ENCODE measurements at places on chromosomes 5 and 9. TPM values are rescaled to one million over a fixed set of nuclear protein-coding genes. Genes with fewer than 3 reads are reported as not detected.

THG1L gene
- total RNA-seq: 12.4 TPM

NUTM2G gene
- not detected for total RNA-seq

DNA sequence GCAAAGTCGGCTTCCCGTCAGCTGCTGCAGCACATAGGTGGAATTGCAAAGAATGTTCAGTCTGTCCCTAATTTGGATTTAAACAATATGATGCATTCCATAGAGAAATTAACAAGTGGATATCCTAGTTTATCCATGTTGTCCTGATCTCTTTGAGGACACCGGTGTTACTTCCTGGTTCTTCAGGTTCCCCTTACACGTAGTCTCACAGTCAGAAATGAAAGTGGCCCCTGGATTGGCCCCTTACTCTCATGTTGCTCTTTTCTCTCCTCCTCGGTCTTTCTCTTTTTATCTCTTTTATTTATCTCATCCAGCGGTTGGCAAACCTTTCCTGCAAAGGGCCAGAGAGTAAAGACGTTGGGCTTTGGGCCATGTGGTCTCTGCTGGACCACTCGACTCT, 265.1 kb downstream of the GAS1 start:
- no peak overlapping the region for H3K27ac ChIP-seq
- no peak overlapping the region for H3K4me3 ChIP-seq
- DNase-seq: no peak
- peaks cover 14% of the 10 kb centered on the region for H3K4me1 ChIP-seq

DNA sequence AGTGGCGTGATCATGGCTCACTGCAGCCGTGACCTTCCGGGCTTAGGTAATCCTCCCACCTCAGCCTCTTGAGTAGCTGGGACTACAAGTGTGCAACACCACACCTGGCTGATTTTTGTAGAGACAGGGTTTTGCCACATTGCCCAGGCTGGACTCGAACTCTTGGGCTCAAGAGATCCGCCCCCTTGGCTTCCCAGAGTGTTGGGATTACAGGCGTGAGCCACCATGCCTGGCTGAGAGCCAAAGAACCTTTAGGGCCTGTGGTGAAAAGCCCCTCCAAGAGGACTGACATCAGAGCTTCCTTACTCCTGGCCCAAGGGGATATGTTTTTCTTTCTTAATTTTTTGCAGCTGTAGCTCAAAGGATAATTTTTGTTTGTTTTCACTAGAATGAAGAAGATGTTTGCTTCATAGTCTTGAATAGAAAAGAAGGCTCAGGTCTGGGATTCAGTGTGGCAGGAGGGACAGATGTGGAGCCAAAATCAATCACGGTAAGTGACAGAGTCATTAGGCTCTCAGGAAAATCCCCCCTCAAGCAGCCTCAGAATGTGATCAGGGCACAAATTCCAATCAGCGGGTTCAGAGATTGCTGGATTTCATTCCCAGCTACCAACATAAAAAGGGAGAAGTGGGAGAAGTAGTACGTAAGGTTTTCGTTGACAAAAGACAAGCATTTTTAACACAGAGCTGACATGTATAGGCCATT, 77.1 kb downstream of the GOLPH3 start:
- H3K27ac ChIP-seq: no peak overlapping the region
- no peak overlapping the region for H3K4me3 ChIP-seq
- peaks cover 13% of the 10 kb centered on the region for H3K36me3 ChIP-seq
- DNase-seq: no peak
- peaks cover 5% of the 10 kb centered on the region for H3K4me1 ChIP-seq

- no peak overlapping the region for H3K4me3 ChIP-seq
- no peaks in the 10 kb centered on the region for H3K4me1 ChIP-seq
- DNase-seq: no peak
- H3K27me3 ChIP-seq: peaks cover 4% of the 10 kb centered on the region
- H3K27ac ChIP-seq: no peak overlapping the region
Measured at GRCh38 chr9:127724012-127724411, 8.1 kb downstream of the TTC16 start.

- H3K27ac ChIP-seq: no peak overlapping the region
- DNase-seq: no peak
- no peaks in the 10 kb centered on the region for H3K4me1 ChIP-seq
Measured at GRCh38 chr9:109802491-109802890, 22.5 kb downstream of the PALM2AKAP2 start.

DNA sequence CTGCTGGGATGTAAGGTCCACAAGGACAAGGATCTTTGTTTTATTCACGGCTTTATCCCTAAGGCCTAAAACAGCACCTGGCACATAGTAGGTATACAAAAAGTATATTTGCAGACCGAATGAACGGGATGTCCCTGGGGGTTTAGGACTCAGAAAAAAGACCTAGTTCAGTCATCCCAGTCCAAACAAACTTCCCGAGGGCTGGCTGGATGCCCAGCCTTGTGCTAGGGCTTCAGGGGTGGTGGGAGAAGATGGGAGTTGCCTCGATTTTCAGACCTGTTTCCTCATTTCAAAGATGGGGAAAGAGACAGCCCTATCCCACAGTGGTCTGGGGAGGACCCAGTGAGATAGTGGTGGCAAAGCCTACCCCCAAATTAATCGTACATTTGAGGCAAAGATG, 3.0 kb upstream of the PROB1 start:
- peaks cover 21% of the 10 kb centered on the region for H3K27me3 ChIP-seq
- H3K36me3 ChIP-seq: peaks cover 2% of the 10 kb centered on the region
- no peak overlapping the region for H3K27ac ChIP-seq
- no peak for DNase-seq
- H3K4me1 ChIP-seq: peaks cover 4% of the 10 kb centered on the region

GRCh38 chr5:42791151-42791550, 20.5 kb downstream of the SELENOP start:
- H3K27ac ChIP-seq: no peak overlapping the region
- no peaks in the 10 kb centered on the region for H3K27me3 ChIP-seq
- H3K4me1 ChIP-seq: no peaks in the 10 kb centered on the region
- no peak for DNase-seq

GRCh38 chr5:138752951-138753793, at the start of gene CTNNA1:
Gene CTNNA1 (plus strand): TSS chr5:138753425. CDS start chr5:138781925, 28,500 bp downstream.
- H3K27me3 ChIP-seq: no peaks in the 10 kb centered on the region
- peak; percentile 75 for DNase-seq
- H3K36me3 ChIP-seq: peaks cover 24% of the 10 kb centered on the region
- peak within 1 kb of the TSS; percentile 81 for H3K4me3 ChIP-seq
- peaks cover 20% of the 10 kb centered on the region for H3K4me1 ChIP-seq
- peak within 1 kb of the TSS; percentile 98 for H3K27ac ChIP-seq

GRCh38 chr9:96062854-96063253, 187.4 kb downstream of the ERCC6L2 start:
- peaks cover 16% of the 10 kb centered on the region for H3K27me3 ChIP-seq
- DNase-seq: no peak
- H3K27ac ChIP-seq: peak overlapping the region; percentile 50
- peaks cover 5% of the 10 kb centered on the region for H3K4me1 ChIP-seq
- H3K4me3 ChIP-seq: no peak overlapping the region

GRCh38 chr9:136958473-136958872, 6.4 kb downstream of the LCN12 start:
- H3K27me3 ChIP-seq: no peaks in the 10 kb centered on the region
- H3K27ac ChIP-seq: no peak overlapping the region
- H3K4me1 ChIP-seq: no peaks in the 10 kb centered on the region
- no peak overlapping the region for H3K4me3 ChIP-seq

GRCh38 chr5:54113060-54113459, 197.3 kb downstream of the ARL15 start:
- peaks cover 3% of the 10 kb centered on the region for H3K36me3 ChIP-seq
- H3K27ac ChIP-seq: no peak overlapping the region
- DNase-seq: no peak
- no peaks in the 10 kb centered on the region for H3K4me1 ChIP-seq

DNA sequence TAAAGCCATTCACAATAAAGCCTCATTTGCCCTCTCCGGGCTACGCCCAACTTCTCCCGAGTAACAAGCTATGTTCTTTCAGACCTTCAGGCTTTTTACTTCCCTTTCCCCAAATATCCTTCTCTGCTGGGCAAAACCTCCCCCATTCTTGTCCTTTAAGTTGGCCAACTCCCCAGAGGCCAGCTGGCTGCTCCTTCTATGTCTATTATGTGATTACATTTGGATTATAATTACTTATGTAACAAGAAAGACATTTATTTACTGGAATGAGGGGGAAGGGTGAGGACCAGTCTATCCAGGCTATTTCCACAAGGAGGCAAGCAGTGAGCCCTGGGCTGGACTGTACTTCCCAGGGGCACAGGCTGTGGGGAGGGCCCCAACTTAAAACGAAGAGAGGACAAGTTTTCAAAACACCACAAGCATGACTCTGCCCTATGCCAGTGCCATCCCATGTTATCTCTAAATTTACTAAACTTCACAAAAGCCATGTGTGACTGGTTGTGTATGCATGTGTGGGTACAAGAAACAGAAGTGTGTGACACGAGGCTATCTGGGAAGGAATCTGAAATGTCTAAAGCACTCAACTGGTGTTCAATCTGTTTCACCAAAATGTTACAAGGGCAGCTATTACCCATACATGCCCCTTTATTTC, 84.5 kb downstream of the GNAQ start:
- H3K27ac ChIP-seq: no peak overlapping the region
- H3K27me3 ChIP-seq: no peaks in the 10 kb centered on the region
- peaks cover 1% of the 10 kb centered on the region for H3K36me3 ChIP-seq
- peaks cover 22% of the 10 kb centered on the region for H3K4me1 ChIP-seq

Data from progenitor cell of endocrine pancreas (in vitro differentiated cells).